ENCODE measurements at places on chromosomes 3 and 15. TPM values are rescaled to one million over a fixed set of nuclear protein-coding genes. Genes with fewer than 3 reads are reported as not detected.

Gene FOXL2
- 3.0 TPM for total RNA-seq

DNA sequence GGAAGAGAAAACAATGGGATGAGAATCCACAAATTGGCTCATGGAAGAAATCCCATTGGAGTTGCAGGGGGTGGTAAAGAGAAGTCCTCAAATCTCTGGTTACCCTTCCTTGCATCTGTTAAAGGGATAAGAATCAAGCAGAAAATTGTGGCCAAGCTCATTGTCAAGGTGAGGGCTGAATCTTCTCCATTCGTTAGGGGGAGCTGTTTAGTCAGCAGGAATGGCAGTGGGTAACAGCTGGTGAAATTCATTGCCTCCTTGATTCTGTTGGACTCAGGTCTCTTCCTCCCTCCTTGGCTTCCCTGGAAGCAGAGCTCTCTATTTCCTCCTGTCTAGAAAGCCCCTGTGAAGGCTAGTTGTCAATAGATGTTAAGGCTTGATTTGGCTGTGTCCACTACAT, 343.1 kb upstream of the SEMA6D start:
- DNase-seq, result peak; percentile 9

Gene SCAMP5
- total RNA-seq, result 0.43 TPM

- DNase-seq, result no peak
Observed at GRCh38 chr3:13620281-13620680, 71.4 kb downstream of the FBLN2 start.

DNA sequence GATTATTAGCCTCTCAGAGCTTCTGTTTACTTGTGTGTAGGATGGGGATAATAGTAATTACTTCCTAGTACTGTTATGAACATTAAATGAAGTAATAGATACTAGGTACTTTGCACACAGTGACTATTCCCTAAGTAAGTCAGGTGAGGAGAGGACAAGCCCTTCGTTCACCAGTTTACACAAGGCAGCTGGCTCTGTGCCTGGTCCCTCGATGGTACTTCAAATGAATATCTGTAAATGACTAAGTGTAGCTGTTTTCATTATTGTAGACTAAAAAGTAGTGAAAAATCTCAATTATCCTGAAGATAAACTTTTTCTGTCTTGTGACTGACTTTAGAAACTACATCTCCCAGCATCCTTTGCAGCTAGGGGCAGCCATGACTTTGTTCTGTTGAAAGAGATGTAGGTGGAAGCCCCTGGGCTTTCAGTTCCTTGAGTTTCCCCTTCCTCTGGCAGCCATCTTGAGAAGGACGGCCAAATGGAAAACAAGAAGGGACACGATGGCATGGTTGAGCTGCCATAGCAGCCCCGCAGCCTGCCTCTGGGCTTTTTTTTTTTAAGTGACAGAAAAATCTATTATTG, 11.7 kb upstream of the WNT7A start:
- no peak for DNase-seq

DNA sequence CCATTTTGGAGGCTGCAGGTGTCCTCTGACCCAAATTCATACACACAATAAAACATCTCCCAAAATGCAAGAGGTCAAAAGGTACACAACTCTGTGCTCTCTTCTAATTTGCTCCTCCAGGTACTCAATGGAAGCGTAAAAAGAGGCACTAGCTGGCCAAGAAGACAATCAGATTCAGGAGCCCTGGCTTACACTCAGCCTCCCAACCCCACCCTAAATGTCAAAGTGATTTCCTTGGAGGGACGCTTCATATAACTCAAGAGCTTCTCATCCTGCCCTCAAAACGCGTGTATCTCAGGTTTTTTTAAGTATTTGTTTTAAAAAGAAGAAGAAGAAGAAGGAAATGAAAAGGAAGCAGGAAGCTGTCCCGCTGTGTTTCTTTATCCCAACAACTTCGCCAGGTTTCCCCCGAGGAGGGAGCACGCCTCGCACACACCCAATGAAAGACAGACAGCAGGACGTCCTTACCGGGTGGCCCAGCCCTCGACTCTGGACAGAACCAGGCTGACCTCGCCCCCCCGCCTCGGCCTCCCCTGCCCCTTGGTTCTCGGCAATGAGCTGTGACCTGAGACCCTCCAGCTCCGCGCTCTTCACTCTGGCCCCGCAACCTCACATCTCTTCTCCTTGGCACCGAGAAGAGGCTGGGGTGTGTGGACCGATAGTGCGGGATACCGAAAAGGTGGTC, 620.7 kb upstream of the ZNF385D start:
- no peak for DNase-seq

Gene CLK3
- 49.8 TPM for total RNA-seq
